ENCODE measurements at places on chromosomes 3 and 15. TPM values are rescaled to one million over a fixed set of nuclear protein-coding genes. Genes with fewer than 3 reads are reported as not detected.
A peak's percentile ranks its signal among the peaks of the same experiment; 100 is the strongest.

DNA sequence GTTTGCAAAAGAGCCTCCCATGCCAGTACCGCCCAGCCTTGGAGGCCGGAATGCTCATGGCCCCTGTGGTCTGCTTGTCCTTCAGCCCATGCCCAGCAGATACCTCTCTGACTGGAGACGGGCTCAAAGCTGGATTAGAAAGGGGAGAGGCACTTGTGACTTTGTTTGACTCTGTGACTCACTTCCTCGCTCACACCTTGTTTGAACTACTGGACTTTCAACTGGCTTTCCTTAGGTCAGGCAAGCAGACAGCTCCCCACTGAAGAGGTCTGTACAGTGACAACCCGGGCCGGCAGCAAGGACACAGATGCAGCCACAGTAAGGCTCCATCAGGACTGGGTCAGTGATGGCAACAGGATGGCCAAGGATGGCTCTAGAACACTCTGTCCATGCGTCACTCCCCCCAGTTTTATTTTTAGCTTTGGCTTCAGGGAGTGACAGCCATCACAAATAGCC lies 98.6 kb upstream of the ABHD17C start:
- no peak for DNase-seq

DNA sequence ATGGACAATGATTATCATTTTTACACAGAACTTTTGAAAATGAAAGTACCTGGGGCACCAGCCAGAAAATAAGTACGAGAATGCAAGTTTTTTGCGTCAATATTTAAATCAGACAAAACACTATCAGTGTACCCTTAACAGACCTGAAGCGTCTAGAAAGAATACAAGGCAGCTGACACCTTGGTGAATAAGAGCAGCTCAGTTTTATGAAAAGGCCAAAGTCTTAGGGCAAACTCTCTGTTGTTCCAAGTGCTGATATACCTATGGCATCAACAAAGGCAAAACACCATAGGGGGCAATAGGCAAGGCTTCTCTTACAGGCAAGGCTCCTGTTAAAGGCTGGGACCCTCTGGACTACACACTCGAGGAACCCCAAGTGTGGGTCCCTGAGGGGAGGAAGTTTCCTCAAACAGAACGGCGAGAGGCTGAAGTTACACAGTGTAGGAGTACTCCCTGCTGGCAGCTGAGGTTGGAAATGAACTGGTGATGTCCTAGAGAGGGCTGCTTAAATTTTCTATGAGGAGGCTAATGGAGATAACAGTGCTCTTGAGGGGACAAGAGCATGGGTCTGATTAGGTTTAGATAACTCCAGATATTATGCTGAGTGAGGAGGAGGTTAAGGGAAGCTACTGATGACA lies 291.0 kb downstream of the TIGIT start:
- peak; percentile 18 for DNase-seq

- DNase-seq, result peak; percentile 91
Observed at GRCh38 chr15:80174017-80174746, 21.4 kb downstream of the FAH start.

The CHRM5 gene
- total RNA-seq, result not detected

GRCh38 chr3:160735826-160736225 lies 20.2 kb upstream of the PPM1L start:
- no peak for DNase-seq

DNA sequence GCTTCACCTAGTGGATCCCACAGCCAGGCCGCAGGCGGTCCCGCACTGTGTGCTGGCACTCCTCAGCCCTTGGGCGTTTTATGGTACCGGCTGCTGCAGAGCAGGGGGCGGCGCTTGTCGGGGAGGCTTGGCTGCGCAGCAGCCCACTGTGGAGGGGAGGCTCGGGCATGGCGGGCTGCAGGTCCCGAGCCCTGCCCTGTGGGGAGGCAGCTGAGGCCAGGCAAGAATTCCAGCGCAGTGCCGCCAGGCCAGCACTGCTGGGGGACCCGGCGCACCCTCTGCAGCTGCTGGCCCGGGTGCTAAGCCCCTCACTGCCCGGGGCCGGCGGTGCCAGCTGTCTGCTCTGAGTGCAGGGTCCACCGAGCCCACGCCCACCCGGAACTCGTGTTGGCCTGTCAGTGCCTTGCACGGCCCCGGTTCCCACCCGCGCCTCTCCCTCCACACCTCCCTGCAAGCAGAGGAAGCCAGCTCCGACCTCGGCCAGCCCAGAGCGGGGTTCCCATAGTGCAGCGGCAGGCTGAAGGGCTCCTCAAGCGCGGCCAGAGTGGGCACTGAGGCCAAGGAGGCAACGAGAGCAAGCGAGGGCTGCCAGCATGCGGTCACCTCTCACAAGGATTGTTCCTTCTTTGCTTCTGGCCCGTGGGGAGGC lies 435.0 kb upstream of the ATP10A start:
- no peak for DNase-seq

- DNase-seq, result peak; percentile 0
Observed at GRCh38 chr3:96319166-96319565, 495.2 kb upstream of the EPHA6 start.

DNA sequence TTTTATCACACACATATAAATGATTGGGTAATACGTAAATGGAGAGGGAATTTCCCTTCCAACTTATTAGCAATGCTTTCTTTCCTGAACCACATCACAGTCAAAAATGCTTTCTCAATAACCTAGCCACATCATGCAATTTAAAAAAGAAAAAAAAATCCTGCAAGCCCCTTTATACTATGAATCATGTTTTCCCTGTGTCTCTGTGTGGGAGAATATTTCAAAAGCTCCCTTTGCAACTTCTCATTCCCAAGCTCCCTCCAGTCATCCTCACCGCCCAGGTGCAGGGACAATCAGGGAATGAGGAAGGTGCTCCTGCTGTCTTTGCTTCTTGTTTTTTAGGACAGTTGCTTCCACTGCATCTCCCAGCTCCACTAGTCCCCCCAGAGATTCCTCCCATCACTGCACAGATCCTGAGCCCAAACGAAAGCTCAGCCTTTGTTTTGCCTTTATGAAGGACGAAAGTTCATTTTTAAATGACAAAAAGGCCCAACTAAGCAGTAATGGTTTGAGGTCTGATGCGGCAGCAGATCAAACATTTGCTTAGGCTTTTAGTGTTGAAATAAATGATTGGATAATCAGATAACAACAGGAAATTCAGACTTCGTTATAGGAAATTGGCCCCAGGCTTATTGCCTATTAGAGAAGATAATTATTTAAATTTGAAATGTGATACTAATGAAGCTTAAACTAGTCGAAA lies 47.8 kb upstream of the ADGRG7 start:
- DNase-seq, result peak; percentile 84

The RBP2 gene
- not detected for total RNA-seq

- DNase-seq, result peak; percentile 18
Observed at GRCh38 chr15:72302955-72303354, 17.0 kb downstream of the CELF6 start.

The SLC9C1 gene
- 0.33 TPM for total RNA-seq

The AP3B2 gene
- total RNA-seq, result 5.8 TPM

GRCh38 chr3:30231277-30232141 lies 374.9 kb upstream of the TGFBR2 start:
- DNase-seq, result peak; percentile 73

GRCh38 chr3:192317564-192317963 lies 409.8 kb downstream of the FGF12 start:
- no peak for DNase-seq

Data from fibroblast of the aortic adventitia (primary cell).